NCI-H2081 (cell line): ENCODE measurements at places on chromosomes 2 and 18.
A peak's percentile ranks its signal among the peaks of the same experiment; 100 is the strongest.

DNA sequence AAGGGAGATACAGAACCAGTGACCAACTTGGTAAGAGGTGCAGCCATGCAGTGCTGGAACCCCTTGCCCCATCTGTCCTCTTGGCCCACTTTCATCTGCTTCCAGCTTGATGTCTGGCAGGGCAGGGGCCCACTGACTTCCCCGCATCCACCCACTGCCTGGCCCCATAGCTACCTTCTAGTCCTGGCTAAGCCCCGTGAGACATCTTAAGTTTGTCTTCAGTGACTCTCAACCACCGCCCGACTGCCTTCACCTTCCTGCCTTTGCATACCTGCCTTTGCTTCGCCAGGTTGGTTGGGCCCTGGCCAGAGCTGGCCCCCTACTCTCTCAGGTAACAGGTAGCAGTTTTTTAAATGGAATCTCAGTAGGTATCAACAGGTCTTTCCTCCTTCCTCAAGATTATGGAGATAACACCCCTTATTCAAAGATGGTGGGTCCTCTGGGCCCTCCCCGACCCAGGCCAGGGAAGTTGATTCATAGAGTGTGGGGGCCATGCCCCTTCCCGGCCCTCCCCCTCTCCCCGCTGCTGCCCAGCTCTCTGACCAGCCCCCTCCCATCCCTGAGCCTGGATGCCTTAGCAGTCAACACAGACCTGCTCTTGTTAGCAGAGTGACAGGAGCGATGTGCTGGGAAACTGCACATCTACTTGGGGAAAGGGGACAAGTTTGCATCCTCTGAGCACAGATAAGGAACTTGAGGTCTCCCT is 2.8 kb downstream of the ARID5A start:
- DNase-seq = no peak

GRCh38 chr2:97769308-97769707 is 55.9 kb downstream of the ZAP70 start:
- DNase-seq = no peak

DNA sequence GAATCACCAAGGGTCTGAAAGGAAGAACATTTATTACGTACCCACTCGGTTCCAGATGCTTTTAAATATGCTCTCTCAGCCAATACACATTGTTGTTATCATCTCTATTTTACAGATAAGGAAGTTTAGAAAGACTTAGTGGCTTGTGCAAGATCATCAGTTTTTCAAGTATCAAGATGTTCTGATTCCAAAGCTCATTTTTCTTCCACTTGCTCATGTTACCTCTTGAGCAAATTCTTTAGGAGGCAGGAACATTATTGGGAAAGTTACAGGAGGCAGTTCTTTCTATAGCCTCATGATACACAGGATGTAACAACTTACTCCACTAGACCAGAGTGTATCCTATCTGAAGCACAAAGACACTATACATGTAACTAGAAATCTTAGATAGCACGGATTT is 65.0 kb upstream of the MMADHC start:
- no peak for DNase-seq

- no peak for DNase-seq
Measured at GRCh38 chr2:173667415-173667814, 297.8 kb downstream of the SP3 start.

DNA sequence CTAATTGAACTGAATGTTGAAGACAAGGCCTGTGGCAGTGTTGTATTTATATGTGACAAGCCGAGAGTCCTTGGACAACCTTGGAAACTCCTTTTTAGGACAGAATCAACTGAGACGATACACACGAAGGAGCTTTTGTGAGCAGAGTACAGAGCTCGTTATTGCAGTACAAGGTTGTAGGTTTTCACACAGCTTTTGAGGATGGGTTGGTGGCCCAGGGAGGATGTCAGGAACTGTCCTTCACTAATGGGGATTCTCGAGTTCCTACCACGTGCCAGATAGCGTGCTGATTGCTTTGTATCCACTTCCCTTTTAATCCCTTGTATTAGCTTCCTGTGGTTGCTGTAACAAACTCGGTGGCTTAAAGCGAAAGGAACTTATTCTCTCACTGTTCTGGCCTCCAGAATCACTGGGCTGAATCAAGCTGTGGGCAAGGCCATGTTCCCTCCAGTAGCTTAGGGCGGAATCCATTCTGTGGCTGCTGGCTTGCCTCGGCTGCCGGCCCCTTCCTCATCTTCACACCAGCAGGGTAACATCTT is 20.2 kb downstream of the INPP4A start:
- no peak for DNase-seq

GRCh38 chr2:71736986-71737385 is 283.6 kb downstream of the DYSF start:
- no peak for DNase-seq

GRCh38 chr2:201233192-201233811 is 27.0 kb upstream of the CASP8 start:
- DNase-seq = peak; percentile 87

DNA sequence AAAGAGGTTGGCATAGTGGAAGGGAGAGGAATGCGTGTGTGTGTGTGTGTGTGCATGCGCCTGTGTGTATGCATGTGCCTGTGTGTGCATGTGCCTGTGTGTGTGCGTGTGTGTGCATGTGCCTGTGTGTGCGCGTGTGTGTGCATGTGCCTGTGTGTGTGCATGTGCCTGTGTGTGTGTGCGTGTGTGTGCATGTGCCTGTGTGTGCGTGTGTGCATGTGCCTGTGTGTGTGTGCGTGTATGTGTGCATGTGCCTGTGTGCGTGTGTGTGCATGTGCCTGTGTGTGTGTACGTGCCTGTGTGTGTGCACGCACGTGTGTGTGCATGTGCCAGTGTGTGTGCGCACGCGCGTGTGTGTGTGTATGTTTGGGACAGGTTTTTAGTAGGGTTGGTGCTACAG is 205.1 kb downstream of the MEMO1 start:
- no peak for DNase-seq

GRCh38 chr2:238166391-238167343 is 7.9 kb downstream of the ERFE start:
- DNase-seq = no peak

- no peak for DNase-seq
Measured at GRCh38 chr2:11072550-11072949, 82.7 kb upstream of the SLC66A3 start.
